ENCODE measurements at places on chromosomes 4 and X.

GRCh38 chr4:22850630-22851029, 157.9 kb downstream of the GBA3 start:
- no peak for DNase-seq

- no peak for DNase-seq
Observed at GRCh38 chrX:108437349-108438109, 693 bp downstream of the COL4A6 start.

DNA sequence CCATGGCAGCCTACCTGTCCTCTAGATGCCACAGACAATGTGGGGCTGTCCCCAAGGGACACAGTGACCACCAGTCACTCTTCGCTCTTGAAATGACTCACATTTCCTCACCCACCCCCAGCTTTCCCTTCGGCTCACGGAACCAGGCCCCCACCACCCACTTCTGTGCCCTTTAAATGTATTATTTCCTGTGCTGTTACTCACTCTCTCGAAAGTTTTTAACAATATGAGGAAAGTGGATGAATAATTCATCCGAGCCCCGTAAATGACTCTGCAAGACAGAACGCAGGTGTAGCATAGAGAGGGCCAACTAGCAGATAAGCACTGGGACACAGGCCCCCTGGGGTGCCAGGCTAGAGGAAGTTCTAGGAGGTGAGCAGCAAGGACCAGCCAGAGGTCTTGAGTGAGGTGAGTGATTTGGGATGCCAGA, 179.5 kb upstream of the TBL1X start:
- no peak for DNase-seq

GRCh38 chrX:14712096-14712495, 160.8 kb downstream of the FANCB start:
- DNase-seq: no peak

GRCh38 chrX:39653691-39654090, 444.1 kb downstream of the BCOR start:
- no peak for DNase-seq

GRCh38 chr4:85125688-85126087, 159.2 kb upstream of the WDFY3 start:
- no peak for DNase-seq

GRCh38 chr4:154464654-154465053, 26.9 kb downstream of the DCHS2 start:
- DNase-seq: no peak

- DNase-seq: no peak
Observed at GRCh38 chr4:70901607-70901983, 574 bp upstream of the MOB1B start.

DNA sequence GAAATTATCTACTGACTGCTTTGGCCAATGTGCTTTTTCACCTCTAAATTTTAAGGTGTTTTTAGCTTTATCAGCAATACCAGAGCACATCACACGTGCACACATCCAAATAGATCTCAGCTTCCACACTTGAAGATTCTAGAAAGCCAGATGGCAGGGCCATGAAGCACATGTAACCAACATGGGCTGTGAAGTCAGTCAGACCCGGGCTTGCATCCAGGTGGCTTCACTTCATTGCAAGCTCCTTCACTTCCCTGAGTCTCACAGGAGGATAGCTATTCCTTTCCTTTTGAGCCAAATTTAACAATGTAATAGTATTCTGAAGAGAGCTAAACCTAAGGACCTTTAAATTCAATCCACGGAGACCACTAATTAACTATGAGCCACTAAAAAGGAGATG, 86.5 kb downstream of the SH3RF1 start:
- no peak for DNase-seq

GRCh38 chr4:13174001-13174400, 310.1 kb downstream of the RAB28 start:
- no peak for DNase-seq

GRCh38 chr4:164531336-164531735, 222.6 kb upstream of the SMIM31 start:
- no peak for DNase-seq

GRCh38 chrX:114774691-114775090, 190.8 kb downstream of the HTR2C start:
- no peak for DNase-seq

GRCh38 chrX:17285983-17286382, 89.0 kb upstream of the NHS start:
- DNase-seq: no peak

DNA sequence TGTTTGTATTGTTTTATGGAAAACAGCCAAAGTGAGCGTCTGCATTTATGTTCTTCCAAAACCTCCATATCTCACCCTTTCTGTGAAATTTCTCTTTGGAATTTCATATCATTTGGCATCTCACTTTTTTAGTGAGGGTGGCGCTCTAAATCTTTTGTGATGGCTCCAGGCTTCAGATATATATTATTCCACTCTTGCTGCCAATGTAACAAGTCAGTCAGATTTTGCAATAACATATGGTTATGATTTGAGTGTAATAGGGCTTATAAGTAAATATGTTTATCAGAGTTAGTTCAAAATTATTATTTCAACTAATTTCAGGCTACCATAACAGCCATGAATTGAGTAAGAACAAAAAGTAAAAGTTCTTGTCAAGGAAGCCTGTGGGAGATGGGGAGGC, 314.7 kb downstream of the PDGFC start:
- DNase-seq: no peak

GRCh38 chr4:98692411-98692810, 34.0 kb upstream of the TSPAN5 start:
- DNase-seq: no peak

- DNase-seq: no peak
Observed at GRCh38 chr4:94831607-94832006, 73.9 kb downstream of the BMPR1B start.

DNA sequence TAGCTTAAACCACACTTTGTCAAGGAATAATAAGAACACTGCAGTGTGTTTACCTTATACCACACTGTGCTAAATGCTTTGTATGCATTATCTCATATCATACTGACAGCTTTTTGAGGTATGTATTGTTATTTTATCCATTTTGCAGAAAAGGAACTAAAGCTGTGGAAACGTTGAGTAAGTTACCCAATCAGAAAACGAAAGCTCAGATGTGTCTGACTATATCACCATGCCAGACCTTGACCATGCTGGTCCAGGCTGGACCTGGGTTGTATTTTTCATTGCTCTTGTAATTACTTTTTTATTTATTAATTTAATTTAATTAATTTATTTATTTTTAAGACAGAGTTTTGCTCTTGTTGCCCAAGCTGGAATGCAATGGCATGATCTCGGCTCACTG, 2.1 kb downstream of the HSD17B11 start:
- DNase-seq: no peak

- no peak for DNase-seq
Observed at GRCh38 chr4:93749292-93749761, 79.2 kb upstream of the ATOH1 start.

DNA sequence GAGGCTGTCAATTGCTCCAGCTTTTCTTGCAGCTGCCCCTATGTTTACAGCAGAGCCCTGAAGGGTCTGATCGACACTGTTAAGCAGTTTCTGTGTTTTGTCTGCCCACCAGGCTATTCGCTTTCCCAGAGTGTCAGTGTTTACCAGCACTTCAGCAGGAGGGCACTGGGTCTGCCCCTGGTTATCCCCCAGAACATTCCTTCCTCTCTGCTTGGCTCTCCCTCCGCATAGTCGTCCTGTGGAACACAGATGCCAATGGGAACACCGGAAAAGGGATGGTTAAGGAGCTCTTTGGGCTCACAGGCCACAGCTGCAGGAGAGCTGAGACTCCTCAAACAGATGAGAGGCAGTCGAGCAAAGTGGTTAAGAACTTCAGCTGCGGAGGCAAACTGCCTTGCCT, 71.3 kb upstream of the FBXW7 start:
- DNase-seq: no peak

GRCh38 chr4:55965585-55965984, 16.8 kb downstream of the CEP135 start:
- no peak for DNase-seq
